ENCODE measurements at places on chromosomes 1 and 21.

- DNase-seq, result no peak
Measured at GRCh38 chr1:76274302-76274701, 199.8 kb downstream of the ST6GALNAC3 start.

DNA sequence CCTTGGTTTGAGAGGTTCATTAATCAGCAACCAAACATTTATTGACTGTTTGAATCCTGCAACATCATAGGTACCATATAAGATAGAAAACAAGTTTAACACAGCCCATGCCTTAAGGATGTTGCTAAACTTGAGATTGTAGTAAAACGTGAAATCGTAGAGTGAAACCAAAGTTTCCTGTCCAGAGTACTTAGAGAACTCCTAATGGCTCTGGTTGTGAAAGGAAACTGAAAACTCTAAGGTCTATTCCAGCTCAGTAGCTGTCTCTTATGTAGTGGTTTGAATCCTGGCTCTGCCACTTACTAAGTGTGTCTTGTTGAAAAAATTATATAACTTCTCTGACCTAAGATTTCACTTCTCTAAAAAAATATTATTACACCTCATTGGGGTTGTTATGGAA is 310.9 kb downstream of the NTNG1 start:
- DNase-seq, result no peak

- DNase-seq, result no peak
Measured at GRCh38 chr1:67560580-67561255, 124.3 kb upstream of the GADD45A start.

DNA sequence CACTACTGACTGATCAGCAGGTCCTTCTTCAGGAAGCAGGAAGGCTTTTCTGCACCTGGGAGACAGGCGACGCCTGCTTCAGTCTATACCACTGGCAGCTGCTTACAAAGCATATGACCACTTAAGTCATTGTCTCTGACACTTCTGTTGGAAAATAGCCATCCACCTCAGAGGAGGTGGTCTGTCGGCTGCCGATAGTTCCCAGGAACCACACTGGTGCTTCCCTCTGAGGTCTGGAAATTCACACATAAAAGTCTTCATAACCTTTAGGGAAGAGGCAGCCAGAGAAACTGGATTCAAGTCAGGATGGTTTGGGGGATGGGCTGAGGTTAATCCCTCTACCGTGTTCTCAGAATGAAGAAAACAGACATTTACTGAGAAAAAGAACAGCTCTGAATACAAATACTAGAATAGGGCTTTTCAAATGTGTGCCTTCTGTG is 15.6 kb upstream of the SRP9 start:
- DNase-seq, result no peak

GRCh38 chr1:165114022-165114888 is 242.3 kb downstream of the LMX1A start:
- peak; percentile 15 for DNase-seq

GRCh38 chr1:57195436-57195941 is 228.4 kb downstream of the DAB1 start:
- DNase-seq, result no peak

DNA sequence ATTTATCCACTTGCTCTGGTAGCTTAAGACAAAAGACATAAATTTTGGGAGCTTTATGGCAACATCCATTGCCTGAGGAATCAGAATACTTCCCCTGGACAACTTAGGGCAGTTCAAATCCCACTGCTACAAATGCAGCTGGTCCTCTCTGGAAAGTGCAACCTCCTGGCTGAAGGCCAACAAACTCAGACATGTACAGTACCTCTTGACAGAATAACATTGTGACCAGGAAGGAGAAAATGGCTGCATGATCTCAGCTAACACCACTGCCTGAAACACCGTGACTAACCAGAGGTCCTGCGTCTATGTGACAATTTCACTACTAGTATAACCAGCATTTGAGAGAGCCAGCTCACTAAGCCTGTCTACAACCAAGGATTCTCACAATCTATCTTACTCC is 218.9 kb downstream of the CRB1 start:
- no peak for DNase-seq
